Epithelial cell of umbilical artery (primary cell): ENCODE measurements at places on chromosomes 5 and 9. TPM values are rescaled to one million over a fixed set of nuclear protein-coding genes. Genes with fewer than 3 reads are reported as not detected.

Gene SETD9
- total RNA-seq, result 10.4 and 17.0 TPM in 2 replicates

Gene SHLD3
- 5.5 and 8.1 TPM in 2 replicates for total RNA-seq

Gene ZNF618
- total RNA-seq, result 10.7 and 12.5 TPM in 2 replicates

Gene CTXN3
- total RNA-seq, result under 0.01 TPM in 1 of 2 replicates, not detected in the other

Gene CKMT2
- under 0.01 TPM in 1 of 2 replicates, not detected in the other for total RNA-seq

Gene TLE1
- total RNA-seq, result 31.6 and 32.5 TPM in 2 replicates

Gene ZNF300
- 4.2 and 8.4 TPM in 2 replicates for total RNA-seq

Gene PNPLA7
- total RNA-seq, result under 0.01 and 0.15 TPM in 2 replicates

Gene KCTD16
- 0.61 and 0.65 TPM in 2 replicates for total RNA-seq

Gene FSD1L
- total RNA-seq, result 3.9 and 6.2 TPM in 2 replicates

Gene CYLC2
- not detected in 2 replicates for total RNA-seq

Gene SLC6A18
- not detected in 2 replicates for total RNA-seq

Gene PTGES
- total RNA-seq, result 0.32 and 0.46 TPM in 2 replicates

Gene ERAP2
- total RNA-seq, result 18.8 and 212 TPM in 2 replicates

Gene AQP7
- not detected in 2 replicates for total RNA-seq

Gene IFNA13
- total RNA-seq, result not detected in 2 replicates

Gene PMPCA
- total RNA-seq, result 60.7 and 65.8 TPM in 2 replicates

Gene GAS1
- total RNA-seq, result 0.65 and 0.76 TPM in 2 replicates

Gene C7
- 0.32 and 0.61 TPM in 2 replicates for total RNA-seq

Gene STPG3
- total RNA-seq, result not detected in 2 replicates

Gene LIX1
- not detected in 2 replicates for total RNA-seq

Gene FOXD4
- not detected in 2 replicates for total RNA-seq

Gene MYORG
- total RNA-seq, result 0.65 and 2.3 TPM in 2 replicates

Gene ANKRD34B
- not detected in 2 replicates for total RNA-seq

Gene RAB3C
- total RNA-seq, result under 0.01 TPM in 1 of 2 replicates, not detected in the other

Gene SPATA31D4
- not detected in 2 replicates for total RNA-seq
